Activated naive CD4-positive, alpha-beta T cell treated with anti-CD3 and anti-CD28 coated beads for 36 hours (primary cell): ENCODE measurements at places on chromosomes 12 and 14.

GRCh38 chr12:68675101-68675842, 11.5 kb upstream of the NUP107 start:
- no peaks in the 10 kb centered on the region for H3K27me3 ChIP-seq
- peak overlapping the region; percentile 85 for H3K27ac ChIP-seq
- DNase-seq: peak; percentile 85

DNA sequence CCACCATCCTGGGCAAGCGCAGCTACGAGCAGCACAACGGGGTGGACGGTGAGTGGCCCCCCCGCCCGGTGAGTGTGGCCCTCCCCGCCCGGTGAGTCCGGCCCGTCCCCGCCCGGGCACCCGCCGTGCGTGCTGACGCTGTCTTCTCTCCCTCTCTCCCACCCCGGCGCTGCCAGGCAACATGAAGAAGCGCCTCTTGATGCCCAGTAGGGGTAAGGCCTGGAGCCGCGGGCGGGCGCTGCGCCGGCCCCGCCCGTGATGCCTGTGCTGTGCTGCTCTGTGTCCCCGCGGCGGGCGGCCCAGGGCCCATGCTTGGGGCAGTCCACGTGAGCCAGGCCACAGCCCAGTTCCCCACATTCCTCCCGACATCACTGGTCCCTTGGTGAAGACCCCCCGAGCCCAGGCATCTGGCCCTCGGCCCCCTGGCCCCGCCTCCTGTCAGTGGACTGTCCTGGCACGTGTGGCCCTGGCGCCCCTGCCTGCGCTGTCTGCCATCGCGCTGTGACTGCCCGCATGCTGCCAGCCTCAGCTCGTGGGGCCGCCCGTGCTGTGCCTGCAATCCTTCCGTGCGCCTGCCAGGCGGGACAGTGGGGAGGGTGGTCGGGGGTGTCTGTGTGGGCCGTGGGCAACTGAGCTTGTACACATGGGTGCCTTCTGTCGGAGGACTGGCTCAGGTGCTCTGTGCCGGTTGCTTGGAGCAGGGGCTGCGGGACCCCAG, 7.9 kb upstream of the CRIP2 start:
- no peak for DNase-seq
- H3K27me3 ChIP-seq: no peaks in the 10 kb centered on the region
- H3K4me1 ChIP-seq: no peaks in the 10 kb centered on the region
- peaks cover 4% of the 10 kb centered on the region for H3K36me3 ChIP-seq
- no peak overlapping the region for H3K27ac ChIP-seq
- no peak overlapping the region for H3K4me3 ChIP-seq

- no peaks in the 10 kb centered on the region for H3K4me1 ChIP-seq
- no peak overlapping the region for H3K27ac ChIP-seq
- no peak overlapping the region for H3K4me3 ChIP-seq
Observed at GRCh38 chr12:73950507-73950906, 587.1 kb upstream of the ATXN7L3B start.

GRCh38 chr12:724194-724855, 28.1 kb upstream of the WNK1 start:
- peaks cover 83% of the 10 kb centered on the region for H3K4me1 ChIP-seq
- H3K27me3 ChIP-seq: no peaks in the 10 kb centered on the region
- DNase-seq: peak; percentile 54
- peak overlapping the region; percentile 14 for H3K4me3 ChIP-seq

DNA sequence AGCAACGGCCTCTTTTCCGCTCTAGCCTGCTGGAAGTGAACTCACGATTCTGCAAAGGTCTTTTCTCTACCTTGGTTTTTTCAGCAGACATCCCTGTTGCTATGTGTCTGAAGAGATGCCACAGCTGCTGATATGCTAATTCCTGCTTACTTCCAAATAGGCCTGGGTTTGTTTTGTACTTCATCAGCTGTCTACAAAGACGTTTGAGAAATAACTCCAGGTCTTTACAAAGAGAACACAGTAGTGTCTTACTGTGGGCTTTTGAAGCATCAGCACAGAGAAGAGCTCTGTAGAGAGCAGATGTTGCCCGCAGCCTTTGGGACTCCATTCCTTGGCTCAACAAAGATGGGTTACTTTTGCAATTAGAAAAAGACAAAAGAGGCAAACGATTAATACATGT, 1366.5 kb downstream of the AACS start:
- no peak overlapping the region for H3K27ac ChIP-seq
- no peaks in the 10 kb centered on the region for H3K36me3 ChIP-seq
- DNase-seq: no peak
- no peaks in the 10 kb centered on the region for H3K27me3 ChIP-seq
- H3K4me1 ChIP-seq: no peaks in the 10 kb centered on the region

- H3K4me1 ChIP-seq: peaks cover 51% of the 10 kb centered on the region
- H3K4me3 ChIP-seq: no peak overlapping the region
- no peaks in the 10 kb centered on the region for H3K27me3 ChIP-seq
- H3K27ac ChIP-seq: peak overlapping the region; percentile 46
Observed at GRCh38 chr14:49969961-49970360, 77.1 kb downstream of the ARF6 start.
